ENCODE measurements at places on chromosomes 12 and 14.

DNA sequence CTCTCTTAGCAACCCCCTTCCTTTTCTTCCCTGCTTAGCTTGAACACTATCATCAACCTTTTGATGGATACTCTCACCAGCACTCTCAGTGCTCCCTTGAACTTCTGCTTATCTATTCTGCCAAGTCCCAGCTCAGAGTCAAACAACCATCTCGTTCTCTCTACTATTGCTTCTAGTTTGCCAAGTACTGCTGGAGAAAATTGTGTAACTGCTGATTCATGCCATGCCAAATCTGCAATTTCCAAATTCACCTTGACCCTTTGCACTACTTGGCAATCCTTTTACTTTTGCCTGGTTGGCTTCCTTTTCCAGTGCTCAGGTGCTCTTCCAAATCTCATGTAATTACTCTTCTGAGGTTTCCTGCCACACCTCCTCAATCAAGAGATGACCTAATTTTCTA, 2.8 kb upstream of the CCDC196 start:
- DNase-seq, result peak; percentile 91

- no peak for DNase-seq
Observed at GRCh38 chr12:27289414-27289813, 43.2 kb upstream of the BMAL2 start.

DNA sequence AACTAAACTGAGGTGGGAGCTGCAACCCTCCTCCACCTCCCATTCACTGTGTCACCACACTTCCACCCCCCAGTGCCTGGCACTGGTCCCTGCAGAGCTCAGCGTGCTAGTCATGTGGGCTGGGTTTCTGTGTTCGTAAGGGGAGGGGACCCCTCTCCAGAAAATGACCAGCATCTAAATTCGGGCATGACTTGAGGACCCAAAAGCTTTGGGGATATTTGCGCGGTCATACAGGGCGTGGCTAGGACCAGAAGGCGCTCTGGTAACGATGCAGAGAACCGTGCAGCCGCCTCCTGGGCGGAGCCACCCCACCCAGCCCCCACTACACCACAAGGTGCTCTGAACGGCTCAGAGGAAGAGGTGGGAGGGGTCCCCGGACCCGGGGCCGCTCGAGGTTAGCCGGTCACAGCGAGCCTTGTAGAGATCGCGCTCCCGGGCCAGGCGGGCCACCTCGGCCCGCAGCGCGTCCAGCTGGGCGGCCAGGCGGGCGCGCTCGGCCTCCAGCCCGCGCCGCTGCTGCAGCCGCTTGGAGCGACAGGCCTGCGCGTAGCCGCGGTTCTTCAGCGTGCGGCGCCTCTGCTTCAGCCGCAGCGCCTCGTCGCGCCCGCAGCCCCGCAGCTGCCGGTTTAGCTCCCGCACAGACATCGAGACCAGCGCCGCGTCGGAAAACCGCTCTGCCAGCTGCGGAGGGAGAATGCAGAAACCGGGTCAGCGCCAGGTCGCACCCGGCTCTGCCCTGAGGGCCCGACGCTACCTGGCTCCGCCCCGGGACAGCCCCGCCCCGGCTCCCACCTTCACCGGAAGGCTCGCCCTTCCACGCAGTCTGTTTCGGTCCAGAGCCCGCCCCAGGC, 9.8 kb downstream of the CPNE6 start:
- DNase-seq, result peak; percentile 29

DNA sequence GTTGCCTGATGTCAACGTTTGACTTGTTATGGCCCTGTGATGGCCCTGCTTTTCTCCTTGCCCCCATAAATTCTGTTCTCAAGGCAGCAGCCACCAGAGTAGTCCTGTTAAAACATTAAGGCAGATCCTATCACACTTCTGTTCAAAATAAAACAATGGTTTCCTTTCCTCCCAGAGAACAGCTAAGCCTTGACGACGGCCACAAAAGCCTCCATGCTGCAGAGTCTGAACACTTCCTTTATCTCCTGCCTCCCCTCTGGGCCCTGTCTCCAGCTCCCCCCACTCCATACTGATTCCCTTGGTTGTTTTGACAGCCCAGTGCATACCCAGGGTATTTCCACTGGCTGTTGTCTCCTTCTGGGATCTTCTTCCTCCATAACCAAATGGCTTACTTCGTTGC, 618.1 kb downstream of the MED13L start:
- no peak for DNase-seq

- no peak for DNase-seq
Observed at GRCh38 chr12:17829813-17830212, 260.2 kb downstream of the RERGL start.

DNA sequence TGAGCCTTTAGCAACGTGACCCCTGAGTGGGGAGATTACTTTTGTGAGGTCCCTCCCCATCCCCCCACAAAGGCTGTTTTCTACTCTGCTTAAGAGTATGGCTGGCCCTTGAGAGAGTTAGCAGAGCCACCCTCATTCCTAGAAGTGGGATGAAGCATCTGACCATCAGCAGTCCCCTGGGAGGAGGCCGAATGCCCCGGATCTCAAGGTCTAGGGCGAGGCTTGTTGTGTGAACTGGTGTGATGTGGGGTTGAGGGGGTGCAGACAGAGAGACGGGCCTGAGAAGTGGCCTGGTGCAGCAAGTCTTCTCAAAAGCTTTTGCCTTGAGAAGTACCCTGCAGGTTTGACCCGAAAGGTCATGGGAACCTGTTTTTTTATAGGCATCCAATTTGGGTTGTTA, 153.0 kb upstream of the FKBP4 start:
- no peak for DNase-seq

DNA sequence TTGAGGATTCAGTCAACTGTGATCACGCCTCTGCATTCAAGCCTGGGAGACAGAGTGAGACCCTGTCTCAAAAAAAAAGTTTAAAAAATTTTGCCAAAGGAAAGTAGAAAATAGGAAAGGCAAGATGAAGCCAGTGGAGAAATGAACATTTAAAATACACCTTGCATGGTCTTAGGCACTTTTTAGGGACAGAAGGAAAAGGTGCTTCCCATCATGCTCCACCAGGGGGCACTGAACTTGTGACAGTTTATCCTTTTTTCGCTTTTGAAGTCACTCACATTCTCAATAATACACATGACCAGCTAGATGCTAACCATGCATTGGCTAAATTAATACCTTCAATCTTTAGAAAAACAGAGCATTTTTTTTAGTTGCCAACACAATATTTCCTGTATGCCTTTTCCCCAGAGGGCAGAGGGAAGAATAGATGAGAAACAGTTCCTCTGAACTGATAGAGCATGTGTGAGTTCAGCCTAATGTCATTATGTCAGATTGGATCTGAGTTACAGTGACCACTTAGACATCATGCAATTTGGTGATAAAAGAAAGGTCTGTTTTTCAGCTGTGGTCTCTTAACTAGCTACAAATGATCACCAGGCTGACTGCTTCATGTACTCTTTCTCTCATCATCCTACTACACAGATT, 221.8 kb upstream of the SSTR1 start:
- DNase-seq, result peak; percentile 72

DNA sequence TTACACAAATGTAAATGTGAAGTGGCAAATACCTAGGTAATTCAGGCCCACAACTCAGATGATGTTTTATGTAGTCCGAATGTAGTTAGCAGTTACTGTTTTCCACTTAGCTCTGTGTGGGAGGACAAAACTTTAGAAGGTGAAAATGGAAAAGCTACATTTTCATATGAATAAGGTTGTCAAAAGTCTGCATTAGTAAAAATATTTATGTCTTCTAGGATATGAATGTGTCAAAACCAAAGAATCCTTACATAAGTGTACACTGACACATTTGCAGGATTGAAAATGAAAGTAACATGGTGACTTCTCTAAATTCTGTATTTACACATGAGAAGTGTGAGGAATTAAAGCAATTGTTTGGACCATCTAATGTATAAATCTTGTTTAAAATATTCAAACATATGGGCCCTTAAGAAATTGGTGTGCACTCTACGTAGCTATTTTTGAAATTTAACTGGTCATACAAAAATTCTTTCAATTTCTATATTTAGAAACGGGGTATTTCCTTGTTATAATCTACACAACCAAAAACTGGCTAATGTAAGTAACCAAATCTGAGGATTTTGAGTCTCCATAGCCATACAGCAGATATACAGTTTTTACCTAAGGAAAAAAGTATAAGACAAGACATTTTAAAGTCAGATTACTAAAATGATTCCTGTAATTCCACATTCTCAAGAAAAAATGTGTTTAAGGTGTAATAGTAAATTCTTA, 5.4 kb downstream of the CDKN1B start:
- DNase-seq, result peak; percentile 61

- DNase-seq, result no peak
Observed at GRCh38 chr14:28779456-28779855, 12.9 kb downstream of the FOXG1 start.

- peak; percentile 6 for DNase-seq
Observed at GRCh38 chr12:4178424-4179170, 95.0 kb upstream of the CCND2 start.

- DNase-seq, result no peak
Observed at GRCh38 chr14:73997944-73998447, 21.1 kb downstream of the ENTPD5 start.

GRCh38 chr12:93870020-93870795, 193.0 kb downstream of the CRADD start:
- DNase-seq, result no peak

- DNase-seq, result peak; percentile 26
Observed at GRCh38 chr14:100755649-100756048, 29.0 kb downstream of the DLK1 start.

DNA sequence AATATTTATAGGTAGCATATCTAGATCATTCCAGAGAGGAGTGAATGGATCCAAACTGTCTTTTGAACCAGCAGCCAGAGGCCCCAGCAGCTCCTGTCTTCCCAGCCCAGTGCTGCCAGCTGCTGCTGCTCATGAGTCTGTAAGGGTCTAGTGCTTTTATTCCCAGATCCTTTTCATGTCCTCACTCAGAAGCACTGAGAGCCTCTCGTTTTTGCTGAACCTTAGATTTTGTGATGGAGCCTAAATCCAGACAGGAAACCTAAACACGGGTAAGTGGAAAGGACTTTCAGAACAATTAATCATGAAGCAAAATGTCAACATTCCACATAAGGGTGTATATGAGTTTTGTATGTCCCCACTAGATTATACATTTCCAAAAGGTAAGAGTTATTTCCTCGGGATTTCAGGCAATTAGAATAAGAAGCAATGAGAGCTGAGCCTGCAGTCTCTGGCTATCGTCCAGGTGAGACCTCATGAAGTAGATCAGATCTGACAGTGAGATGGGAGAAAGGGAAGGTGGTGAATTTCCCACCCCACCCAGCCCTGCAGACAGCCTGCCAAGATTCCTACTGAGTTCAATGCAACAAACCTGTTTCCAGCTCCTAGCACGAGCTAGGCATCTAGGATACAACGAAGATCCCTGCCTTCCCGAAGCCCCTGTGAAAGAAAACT, 84.4 kb downstream of the NINJ2 start:
- DNase-seq, result no peak

- no peak for DNase-seq
Observed at GRCh38 chr12:49748306-49748705, 6.9 kb downstream of the TMBIM6 start.

DNA sequence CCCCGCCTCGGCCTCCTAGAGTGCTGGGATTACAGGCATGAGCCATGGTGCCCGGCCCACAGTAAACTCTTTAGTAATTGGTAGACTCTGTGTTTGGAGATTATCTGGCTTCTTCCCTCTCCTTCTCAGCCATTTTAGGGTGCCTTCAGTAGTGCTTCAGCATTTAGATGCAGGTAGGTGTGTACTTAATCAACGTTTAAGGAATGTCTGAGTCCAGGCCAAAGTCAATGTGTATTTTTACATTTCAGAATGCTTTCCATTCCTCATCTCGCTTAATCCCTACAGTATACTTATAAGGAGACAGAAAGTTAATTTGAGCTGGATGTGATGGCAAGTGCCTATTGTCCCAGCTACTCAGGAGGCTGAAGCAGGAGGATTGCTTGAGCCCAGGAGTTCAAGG, 20.5 kb upstream of the MGP start:
- DNase-seq, result no peak

GRCh38 chr14:51185754-51186153, 54.3 kb upstream of the TMX1 start:
- DNase-seq, result no peak

- no peak for DNase-seq
Observed at GRCh38 chr14:21182166-21182565, 26.3 kb upstream of the OR5AU1 start.

GRCh38 chr14:93737634-93738033, 50.7 kb downstream of the PRIMA1 start:
- no peak for DNase-seq

DNA sequence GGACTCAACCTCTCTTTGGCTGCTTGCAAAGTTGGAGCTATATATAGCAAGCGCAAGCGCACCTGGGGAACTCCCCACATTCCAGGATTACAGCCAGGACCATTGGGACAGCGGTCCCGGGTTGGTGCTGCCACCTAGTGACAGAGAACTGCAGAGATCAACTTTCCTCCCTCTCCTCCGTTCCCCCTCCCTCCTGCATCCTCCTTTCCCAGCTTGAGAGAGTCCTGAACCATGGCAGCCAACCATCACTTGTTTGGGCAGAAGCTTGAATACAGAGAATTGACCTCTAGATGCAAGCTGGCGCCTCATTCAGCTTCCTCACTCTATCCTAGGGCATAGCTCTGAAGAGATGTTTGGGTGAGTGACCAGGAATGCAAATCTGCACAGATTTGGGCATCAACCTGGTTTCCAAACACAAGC, 17.4 kb upstream of the FLVCR2 start:
- peak; percentile 93 for DNase-seq

GRCh38 chr12:120224304-120225199, 23.6 kb upstream of the RPLP0 start:
- DNase-seq, result no peak

GRCh38 chr14:43539210-43539609, 967.9 kb downstream of the FSCB start:
- DNase-seq, result peak; percentile 57

GRCh38 chr14:83575301-83575700, 1954.6 kb upstream of the FLRT2 start:
- no peak for DNase-seq

GRCh38 chr14:97626088-97626487, 828.9 kb downstream of the VRK1 start:
- DNase-seq, result no peak

GRCh38 chr14:66530526-66530925, 22.6 kb downstream of the GPHN start:
- peak; percentile 48 for DNase-seq

DNA sequence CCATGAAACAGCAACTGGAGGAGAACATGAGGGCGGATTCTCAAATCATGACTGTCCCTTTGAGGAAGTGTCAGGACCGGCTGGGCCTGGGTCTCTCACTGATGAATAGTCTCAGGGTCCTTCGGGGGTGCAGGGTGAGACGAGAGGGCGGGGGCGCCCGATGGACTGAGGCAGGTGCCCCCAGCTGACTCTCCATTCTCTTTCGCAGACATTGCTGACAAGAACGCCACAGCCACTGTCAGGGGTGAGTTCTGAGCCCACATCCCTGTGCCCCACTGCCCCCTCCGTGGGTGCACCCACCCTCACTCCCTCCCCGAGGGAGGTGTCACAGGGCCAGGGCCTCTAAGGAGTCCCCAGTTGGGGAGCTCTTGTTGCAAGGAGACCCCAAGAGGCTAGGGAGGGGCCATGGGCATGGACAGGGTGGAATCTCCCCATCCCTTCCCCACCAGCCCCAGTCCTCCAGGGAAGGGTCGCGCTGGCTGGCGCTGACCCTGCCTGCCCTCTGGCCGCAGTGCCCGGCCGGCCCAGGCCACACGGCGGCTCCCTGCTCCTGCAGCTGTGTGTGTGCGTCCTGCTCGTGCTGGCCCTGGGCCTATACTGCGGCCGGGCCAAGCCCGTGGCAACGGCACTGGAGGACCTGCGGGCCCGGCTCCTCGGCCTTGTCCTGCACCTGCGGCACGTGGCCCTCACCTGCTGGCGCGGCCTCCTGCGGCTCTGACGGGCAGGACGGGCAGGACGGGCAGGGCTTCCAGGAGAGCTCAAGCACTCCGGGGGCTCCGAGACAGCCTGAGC, 8.7 kb downstream of the C14orf180 start:
- DNase-seq, result no peak

GRCh38 chr12:3685830-3686229, 67.1 kb downstream of the CRACR2A start:
- DNase-seq, result no peak
